ENCODE measurements at places on chromosomes 4 and X.

GRCh38 chr4:66465111-66465510 lies 794.8 kb upstream of the EPHA5 start:
- no peak for DNase-seq

- no peak for DNase-seq
Observed at GRCh38 chr4:73258436-73258685, 237 bp downstream of the ANKRD17 start.

- no peak for DNase-seq
Observed at GRCh38 chrX:24860140-24860539, 155.6 kb downstream of the ARX start.

- DNase-seq: no peak
Observed at GRCh38 chr4:174254613-174255012, 28.9 kb downstream of the FBXO8 start.

- no peak for DNase-seq
Observed at GRCh38 chrX:122783918-122784317, 400.2 kb upstream of the GRIA3 start.

GRCh38 chr4:89212666-89213381 lies 94.8 kb downstream of the GPRIN3 start:
- DNase-seq: no peak

GRCh38 chr4:157271166-157271869 lies 50.8 kb downstream of the GRIA2 start:
- DNase-seq: no peak

GRCh38 chr4:6402566-6403399 lies 69.6 kb downstream of the PPP2R2C start:
- no peak for DNase-seq

DNA sequence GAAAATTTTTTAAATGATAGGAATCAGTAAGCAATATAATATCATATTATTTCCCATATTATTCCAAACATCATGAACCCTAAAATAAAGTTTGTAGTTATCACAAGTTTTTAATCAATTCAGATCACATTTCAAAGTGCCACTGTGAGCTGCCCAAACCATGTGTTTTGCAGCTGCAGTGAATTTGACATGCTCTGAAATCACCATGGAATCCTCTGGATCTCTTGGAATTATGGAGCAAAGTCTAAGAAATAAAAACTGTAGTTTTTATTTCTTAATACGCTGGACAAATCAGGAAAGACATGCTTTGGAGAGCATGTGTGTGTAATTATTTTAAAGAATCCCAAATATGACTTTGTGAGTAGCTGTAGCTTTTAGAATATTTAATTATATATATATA lies 262.7 kb downstream of the ANKRD50 start:
- DNase-seq: no peak

GRCh38 chrX:38669428-38669827 lies 108.1 kb downstream of the TSPAN7 start:
- no peak for DNase-seq

GRCh38 chrX:39758791-39759525 lies 338.8 kb downstream of the BCOR start:
- DNase-seq: no peak

GRCh38 chr4:122658818-122659295 lies 38.0 kb upstream of the IL21 start:
- DNase-seq: no peak

GRCh38 chr4:28508636-28509035 lies 1648.0 kb downstream of the STIM2 start:
- DNase-seq: no peak

DNA sequence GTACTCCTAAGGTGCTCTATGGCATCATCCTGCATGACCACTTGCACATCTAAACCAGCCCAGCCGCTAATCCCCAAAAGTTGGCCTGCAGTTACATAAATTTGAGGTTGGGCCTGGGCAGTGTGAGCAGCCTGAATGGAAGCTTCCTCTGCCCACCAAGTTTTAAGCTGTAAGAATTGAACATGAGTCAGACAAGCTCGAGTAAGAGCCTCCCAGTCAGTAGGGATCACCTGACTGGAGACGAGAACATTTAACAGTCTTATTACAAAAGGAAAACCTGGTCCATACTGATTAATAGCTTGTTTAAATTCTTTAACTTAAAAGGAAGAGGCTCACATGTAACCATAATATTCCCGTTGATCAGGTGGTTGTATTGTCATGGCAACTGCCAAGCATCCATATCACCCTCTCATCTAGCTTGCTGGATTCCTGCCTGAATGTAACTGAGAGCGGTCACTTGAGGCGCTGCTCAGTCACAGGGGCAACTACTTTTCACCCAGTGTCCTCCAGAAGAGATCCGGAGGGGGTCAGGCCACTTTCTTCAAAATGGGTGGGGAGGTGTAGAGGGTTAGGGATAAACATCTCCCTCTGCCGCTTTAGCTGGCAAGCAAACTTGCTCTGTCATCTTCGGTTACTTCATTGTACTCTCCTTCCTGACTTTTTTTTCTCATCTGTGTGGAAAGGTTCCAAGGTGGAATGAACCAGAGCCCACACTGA lies 56.6 kb upstream of the WDR1 start:
- DNase-seq: no peak

DNA sequence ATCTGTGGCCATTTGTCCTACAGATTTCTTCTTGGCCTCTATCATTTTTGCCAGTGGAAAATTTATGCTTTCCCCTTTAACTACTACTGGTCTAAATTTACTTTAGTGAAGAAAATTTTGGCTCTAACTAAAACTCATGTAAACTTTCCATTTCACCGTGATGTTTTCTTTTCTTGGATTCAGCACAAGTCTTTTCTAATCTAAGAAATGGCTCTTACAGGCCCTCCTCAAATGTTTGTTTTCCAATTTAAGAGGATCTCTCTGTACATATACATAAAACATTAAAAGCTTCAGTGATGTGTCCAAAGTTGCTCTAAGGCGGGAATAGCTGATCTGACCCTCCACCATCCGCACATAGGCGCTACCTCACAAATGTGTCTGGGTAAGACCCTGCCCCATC lies 68.1 kb downstream of the MAML3 start:
- no peak for DNase-seq

DNA sequence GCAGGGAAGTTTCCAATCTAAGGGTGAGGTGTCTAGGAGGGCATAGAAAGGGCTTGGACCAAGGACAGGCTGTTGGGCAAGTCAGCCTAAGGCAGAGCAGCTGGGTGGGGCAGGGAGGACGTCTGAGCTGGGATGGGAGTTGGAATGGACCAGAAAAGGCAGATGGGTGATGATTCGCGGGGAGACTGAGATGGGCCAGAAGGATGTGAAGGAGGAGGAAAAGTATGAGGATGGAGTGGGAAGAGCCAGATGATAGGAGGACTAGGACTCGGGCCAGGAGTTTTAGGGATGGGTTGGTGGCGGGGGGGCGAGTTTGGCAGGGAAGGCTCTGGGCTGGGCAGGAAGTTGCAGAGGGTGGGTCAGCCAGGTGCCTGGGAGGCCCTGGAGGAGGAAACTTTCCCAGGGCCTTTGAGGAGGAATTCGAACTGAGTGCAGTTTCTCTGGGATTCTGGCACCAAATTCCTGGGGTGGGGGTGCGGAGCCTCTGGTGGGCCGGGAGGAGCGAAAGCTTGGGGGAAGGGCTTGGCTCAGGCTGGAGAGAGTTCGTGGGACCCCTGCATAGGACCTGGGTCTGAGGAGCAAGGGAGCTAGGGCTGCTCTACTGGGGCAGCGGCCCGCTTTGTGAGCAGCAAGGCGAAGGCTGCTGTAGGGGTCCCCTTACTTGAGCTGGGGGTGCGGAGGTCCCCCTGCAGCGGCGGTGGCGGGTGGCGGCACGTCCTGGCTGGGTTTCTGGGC lies 8.7 kb upstream of the TIMP1 start:
- no peak for DNase-seq

- DNase-seq: peak; percentile 35
Observed at GRCh38 chrX:4547213-4547836, 833.9 kb upstream of the PRKX start.

GRCh38 chr4:105551965-105552746 lies at the start of gene ARHGEF38:
Gene ARHGEF38, plus strand, starts transcription at chr4:105552620. Its CDS starts 146 bp downstream, at chr4:105552766.
- DNase-seq: no peak

GRCh38 chr4:31107362-31107761 lies 387.2 kb downstream of the PCDH7 start:
- no peak for DNase-seq

DNA sequence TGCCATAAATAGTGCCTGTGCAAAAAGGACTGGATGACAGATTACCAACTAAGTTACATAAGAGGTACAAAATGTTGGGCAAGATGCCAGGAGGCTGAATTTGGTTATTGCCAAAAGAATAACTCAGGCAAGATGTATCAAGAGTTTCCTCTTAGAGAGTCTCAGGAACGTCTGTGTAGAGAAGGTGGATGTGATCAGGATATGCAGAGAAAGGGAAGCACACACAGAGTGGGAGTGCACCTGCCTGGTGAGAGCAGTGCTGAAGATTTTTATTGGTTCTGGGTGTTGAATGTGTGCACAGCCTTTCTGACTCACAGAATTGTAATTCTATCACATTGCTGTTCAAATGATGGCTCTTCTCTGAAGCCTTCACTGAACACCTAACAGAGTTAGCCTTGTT lies 156.8 kb upstream of the HS3ST1 start:
- no peak for DNase-seq

DNA sequence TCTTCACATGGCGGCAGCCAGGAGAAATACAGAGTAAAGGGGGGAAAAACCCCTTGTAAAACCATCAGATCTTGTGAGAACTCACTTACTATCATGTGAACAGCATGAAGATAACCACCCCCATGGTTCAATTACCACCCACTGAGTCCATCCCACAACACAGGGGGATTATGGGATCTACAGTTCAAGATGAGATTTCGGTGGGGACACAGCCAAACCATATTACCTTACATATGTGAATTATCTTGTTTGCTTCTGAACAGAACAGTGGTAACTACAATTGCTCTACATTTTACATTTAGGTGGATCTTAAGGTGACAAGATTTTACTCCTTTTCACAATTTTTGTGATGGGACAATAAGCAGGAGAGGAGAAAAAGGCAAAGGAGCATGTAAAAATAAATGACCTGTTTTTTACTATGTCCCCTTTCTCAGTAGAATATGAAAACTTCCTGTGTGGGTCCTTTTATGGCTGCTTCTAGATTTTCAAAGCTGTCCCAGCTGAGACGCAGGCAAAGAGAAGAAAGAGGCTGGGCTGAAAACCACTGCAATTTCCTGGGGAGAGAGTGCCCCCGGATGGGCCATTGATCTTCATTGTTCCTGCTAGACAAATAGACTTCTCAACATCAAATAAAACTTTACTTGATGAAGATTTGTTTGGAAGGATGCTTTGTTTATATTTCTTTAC lies 45.9 kb upstream of the PGM2 start:
- peak; percentile 64 for DNase-seq

- no peak for DNase-seq
Observed at GRCh38 chr4:94722270-94722669, 35.5 kb upstream of the BMPR1B start.

GRCh38 chr4:6478546-6479220 lies 6.3 kb upstream of the PPP2R2C start:
- no peak for DNase-seq

GRCh38 chr4:180028682-180029081 lies 2214.5 kb upstream of the TENM3 start:
- DNase-seq: no peak

- DNase-seq: no peak
Observed at GRCh38 chrX:18577400-18577799, 94.5 kb downstream of the RS1 start.

DNA sequence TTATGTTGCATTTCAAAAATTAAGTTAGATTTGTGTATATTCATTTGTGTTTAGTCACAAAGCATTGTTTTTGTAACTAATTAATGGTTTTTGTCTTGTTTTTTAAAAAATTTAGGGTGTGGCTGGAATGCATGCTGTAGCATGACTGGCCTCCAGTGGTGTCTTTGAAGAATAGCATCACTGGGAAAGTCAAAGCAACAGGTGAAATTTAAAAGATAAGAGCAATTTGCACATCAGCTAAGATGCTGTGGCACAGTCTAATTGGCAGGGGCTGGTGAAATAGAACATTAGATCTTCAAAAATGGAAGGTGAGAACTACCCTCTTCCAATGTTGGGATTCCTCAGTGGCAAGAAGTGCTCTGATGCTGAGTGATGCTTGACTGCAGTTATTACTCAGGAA lies 45.3 kb downstream of the ANK2 start:
- no peak for DNase-seq

GRCh38 chrX:102580891-102581290 lies 18.4 kb upstream of the ARMCX5 start:
- DNase-seq: no peak

GRCh38 chr4:88937081-88937480 lies 119.9 kb downstream of the FAM13A start:
- DNase-seq: no peak

GRCh38 chr4:56914336-56914735 lies 6.6 kb downstream of the REST start:
- no peak for DNase-seq

- no peak for DNase-seq
Observed at GRCh38 chrX:118948270-118948669, 26.1 kb upstream of the LONRF3 start.

GRCh38 chr4:44016570-44017421 lies 431.8 kb downstream of the KCTD8 start:
- DNase-seq: no peak

DNA sequence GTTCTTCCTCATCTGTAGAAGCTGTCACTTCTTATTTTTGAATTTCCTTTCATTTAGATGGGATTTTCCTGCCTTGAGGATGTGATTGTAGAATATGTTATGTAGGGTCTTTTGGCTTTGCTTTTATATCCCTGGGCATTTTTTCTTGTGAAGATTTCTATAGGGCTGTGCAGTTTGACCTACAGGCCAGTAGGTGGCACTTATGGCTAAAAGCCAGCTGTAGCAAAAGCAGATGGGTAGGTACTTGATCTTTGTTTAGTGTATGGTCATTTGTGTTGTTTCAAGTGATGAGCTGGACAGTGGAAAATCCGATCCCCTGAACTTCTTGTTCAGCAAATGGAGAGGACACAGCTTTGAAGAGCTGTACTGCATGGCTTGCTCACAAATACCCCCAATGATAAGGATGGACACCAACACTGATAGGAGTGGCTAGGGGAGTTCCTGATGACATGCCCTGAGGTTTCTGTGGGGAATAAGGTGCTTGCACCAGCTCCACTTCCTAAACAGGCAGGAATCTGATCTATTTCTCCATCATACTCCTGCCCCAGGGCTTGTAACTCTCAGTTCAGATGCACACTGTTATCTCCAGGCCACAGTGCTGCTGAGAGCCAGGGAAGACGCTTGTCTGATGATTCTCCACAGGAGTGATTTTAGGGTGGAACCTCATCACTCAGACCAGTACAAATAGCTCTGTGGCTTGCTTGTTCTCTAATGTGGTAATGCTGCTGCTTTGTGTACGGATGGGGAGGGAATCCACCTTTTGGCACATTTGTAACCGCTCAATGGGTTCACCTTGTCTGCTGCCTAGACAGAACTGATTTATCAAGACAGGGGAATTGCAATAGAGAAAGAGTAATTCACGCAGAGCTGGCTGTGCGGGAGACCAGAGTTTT lies 417.1 kb upstream of the MAGEB16 start:
- DNase-seq: no peak

- DNase-seq: no peak
Observed at GRCh38 chrX:12868747-12869146, 1.9 kb downstream of the TLR7 start.

DNA sequence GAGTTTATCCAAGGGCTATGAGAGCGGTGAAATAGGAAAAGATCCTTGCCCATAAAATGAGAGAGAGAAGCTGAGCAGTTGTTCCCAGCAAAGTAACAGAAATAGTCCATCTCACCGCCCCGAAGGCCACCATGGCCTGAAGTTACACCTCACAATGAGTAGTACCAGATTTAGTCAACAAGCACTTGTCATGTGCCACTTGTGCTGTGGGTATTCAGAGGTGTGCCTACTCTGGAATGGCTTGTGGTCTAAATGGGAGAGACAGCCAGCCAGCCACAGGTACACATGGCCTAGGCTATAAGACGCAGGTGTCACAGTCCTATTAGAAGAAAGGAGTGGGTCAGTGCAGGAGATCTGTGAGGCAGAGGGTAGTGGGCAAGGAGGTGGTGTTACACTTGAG lies 54.6 kb upstream of the MAP3K15 start:
- DNase-seq: no peak
